Endodermal cell (in vitro differentiated cells): ENCODE measurements at places on chromosomes 13 and 19. TPM values are rescaled to one million over a fixed set of nuclear protein-coding genes. Genes with fewer than 3 reads are reported as not detected.

- no peak for DNase-seq
- no peaks in the 10 kb centered on the region for H3K36me3 ChIP-seq
- H3K27ac ChIP-seq, result no peak overlapping the region
- H3K4me1 ChIP-seq, result no peaks in the 10 kb centered on the region
These were observed 16.4 kb downstream of the KLK2 start for GRCh38 chr19:50889638-50890037.

DNA sequence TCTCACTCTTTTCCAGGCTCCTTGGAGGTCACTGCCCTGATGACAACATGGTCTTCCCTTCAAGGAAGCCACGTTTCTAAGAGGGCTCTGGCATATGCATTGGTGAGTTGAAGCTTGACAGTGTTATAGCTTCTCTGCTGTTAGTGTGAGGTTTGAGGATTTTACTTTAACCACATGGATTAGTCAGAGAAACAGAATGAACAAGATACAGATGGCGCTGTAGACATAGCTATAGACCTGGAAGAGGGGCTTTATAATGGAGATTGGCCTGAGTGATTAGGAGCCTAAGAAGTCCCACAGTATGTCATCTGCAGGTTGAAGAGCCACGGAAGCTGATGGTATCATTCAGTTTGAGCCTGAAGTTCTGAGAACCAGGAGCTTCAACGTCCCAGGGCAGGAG is 18.4 kb upstream of the URI1 start:
- no peak for DNase-seq
- no peaks in the 10 kb centered on the region for H3K4me1 ChIP-seq
- H3K27ac ChIP-seq, result no peak overlapping the region

DNA sequence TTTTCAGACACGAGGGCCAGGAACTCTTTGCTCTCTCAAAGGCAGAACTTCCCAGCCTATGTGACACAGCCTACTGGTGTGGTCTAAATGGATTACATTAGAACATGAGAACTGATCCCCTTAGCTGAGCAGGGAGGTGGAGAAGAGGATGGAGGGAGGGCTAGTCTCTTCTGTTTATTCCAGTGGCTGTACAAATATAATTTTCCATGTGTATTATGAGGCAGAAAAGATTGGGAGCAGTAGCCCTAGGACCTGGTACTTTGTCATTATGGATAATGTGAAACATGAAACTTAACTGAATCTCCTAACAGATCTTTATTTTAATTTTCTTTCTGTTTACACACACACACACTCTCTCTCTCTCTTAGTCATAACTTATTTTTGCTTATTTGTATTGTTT is 82.1 kb downstream of the WDFY2 start:
- H3K36me3 ChIP-seq, result peaks cover 7% of the 10 kb centered on the region
- H3K27me3 ChIP-seq, result no peaks in the 10 kb centered on the region
- H3K4me1 ChIP-seq, result no peaks in the 10 kb centered on the region

- H3K27ac ChIP-seq, result peak overlapping the region; percentile 93
- no peaks in the 10 kb centered on the region for H3K36me3 ChIP-seq
- peak; percentile 93 for DNase-seq
- peak overlapping the region; percentile 24 for H3K4me3 ChIP-seq
- no peaks in the 10 kb centered on the region for H3K4me1 ChIP-seq
These were observed 13.2 kb downstream of the RASA3 start for GRCh38 chr13:114119196-114119595.

DNA sequence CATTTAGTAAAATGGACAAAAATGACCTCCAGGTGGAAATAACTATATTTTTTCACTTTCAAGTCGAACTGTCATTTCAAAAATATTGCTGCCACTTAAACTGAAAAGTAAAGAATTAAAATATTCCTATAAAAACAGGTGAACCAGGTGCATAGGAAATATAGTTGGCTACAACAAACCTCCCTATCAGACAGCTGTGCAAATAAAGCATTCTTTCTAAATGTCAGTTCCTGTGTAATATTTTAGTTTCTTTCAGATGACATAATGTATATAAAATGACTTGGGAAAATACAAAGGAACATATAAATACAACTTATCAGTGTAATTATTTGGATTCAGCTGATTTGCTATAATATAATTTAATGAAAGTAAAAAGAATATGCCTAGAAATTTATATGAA is 403.5 kb upstream of the GPC6 start:
- H3K4me3 ChIP-seq, result no peak overlapping the region
- H3K4me1 ChIP-seq, result no peaks in the 10 kb centered on the region
- H3K27me3 ChIP-seq, result no peaks in the 10 kb centered on the region
- no peaks in the 10 kb centered on the region for H3K36me3 ChIP-seq
- H3K27ac ChIP-seq, result no peak overlapping the region

DNA sequence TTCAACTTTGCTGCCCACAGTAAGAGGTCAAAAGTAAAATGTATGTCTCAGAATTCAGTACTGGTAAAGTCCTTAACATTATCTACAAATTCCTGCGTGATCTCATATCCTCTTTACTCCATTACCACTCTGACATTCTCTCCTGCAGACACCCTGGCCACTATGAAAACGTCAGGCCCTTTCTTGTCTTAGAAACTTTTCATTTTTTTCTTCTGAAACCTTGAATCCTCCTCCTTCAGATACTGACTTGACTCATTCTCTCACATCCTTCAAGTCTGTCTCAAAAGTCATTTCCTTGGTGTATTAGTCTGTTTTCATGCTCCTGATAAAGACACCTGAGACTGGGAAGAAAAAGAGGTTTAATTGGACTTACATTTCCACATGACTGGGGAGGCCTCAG is 262.3 kb downstream of the POU4F1 start:
- H3K27me3 ChIP-seq, result no peaks in the 10 kb centered on the region
- H3K36me3 ChIP-seq, result no peaks in the 10 kb centered on the region
- H3K4me1 ChIP-seq, result no peaks in the 10 kb centered on the region
- DNase-seq, result no peak
- no peak overlapping the region for H3K27ac ChIP-seq

Gene ZNF599
- total RNA-seq, result 4.8 to 5.7 TPM (median 4.9 TPM) in 3 replicates
